SJSA1 (cell line): ENCODE measurements at places on chromosomes 4 and X. TPM values are rescaled to one million over a fixed set of nuclear protein-coding genes. Genes with fewer than 3 reads are reported as not detected.

Gene CENPVL3
- not detected in 2 replicates for total RNA-seq

- no peak for DNase-seq
These were observed 147.8 kb downstream of the PAPSS1 start for GRCh38 chr4:107572281-107572680.

Gene DUSP9
- 0.08 TPM in 1 of 2 replicates, not detected in the other for total RNA-seq

DNA sequence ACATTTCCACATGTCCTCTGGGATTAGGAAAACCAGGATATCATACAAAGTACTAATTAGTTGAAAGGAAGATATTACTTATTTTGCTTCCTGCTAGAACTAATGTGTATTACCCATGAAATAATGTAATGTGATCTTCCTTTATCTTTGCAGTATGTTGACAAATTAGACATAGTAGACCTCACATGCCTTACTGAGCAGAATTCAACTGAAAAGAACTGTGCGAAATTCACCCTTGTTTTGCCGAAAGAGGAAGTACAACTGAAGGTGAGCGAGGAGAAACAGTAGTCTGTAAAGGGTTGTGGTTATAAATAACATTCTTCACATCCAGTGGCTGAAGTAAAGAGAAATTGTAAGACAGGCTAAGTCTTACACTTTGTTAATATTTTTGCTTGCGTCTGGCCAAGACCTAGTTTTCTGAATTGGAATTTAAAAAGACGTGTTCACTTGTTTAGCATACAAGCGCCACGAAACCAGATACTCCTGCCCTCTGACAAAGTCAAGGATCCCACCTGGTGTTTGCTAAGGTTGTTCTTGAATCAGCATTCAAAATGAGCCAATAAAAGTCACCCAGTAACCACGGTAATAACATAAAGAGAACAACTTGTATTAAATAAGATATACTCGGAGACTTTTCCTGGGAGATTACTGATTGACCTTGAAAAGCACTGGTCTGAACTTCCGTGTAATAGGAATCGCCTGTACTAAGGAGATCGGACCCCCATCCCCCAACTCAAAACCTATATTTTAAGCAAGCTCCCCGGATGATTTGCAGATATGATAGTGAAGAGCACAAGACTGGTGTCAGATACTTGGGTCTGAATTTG lies 16.9 kb downstream of the STAP1 start:
- DNase-seq: no peak

DNA sequence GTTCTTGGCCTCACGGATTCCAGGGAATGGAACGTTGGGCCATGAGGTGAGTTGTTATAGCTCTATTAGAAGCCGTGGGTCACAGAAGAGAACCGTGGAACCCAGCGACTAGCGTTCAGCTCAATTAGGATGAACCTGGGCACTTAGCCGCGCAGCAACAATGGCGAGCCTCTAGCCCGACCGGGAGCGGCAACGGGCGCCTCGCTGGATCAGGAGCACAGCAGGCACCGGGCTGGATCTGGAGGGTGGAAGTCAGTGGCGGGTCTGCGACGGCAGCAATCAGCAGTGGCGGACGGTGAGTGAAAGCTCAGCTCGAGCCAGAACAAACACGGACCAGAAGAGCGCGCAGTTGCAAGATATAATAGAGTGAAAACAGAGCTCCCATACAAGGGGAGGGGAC lies 34.2 kb downstream of the AGA start:
- no peak for DNase-seq

Gene NUDT9
- 8.0 and 10.1 TPM in 2 replicates for total RNA-seq

Gene HELT
- not detected in 2 replicates for total RNA-seq

DNA sequence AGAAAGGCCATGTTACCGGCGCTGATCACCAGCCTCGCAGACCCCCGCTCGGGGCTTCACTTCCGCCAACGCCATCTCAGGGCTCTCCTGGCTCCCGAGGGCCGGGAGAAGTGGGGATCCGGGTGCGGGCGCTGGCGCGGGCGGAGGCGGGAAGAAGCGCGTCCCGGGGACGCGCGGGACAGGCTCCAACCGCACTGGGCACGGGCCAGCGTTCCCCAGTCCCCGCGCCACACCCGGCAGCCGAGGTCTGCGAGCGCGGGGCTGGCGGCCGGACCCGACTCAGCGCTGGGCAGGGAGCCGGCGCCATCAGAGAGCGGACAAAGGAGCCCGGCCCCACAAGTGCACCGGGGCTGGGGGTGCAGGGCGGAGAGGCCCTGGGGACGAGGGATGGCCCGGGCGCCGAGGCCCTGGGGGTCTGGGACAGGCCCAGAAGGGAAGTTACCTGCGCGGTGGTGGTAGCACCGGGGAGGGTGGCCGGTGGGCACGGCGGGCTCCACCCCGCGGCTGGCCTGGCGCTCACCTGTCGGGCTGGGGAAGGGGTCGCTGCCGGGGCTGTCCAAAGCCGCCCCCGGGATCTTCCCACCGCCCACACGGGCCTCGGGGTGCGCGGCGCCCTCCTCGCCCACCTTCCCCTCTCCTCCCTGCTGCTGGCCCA lies 449 bp downstream of the CTPS2 start:
- DNase-seq: peak; percentile 10

GRCh38 chr4:184747034-184747830 lies 13.3 kb upstream of the CENPU start:
- no peak for DNase-seq

- no peak for DNase-seq
These were observed 73.3 kb downstream of the TMEM131L start for GRCh38 chr4:153539422-153539821.

GRCh38 chr4:40453912-40454311 lies 118.8 kb downstream of the CHRNA9 start:
- no peak for DNase-seq

Gene MSX1
- total RNA-seq: 10.9 and 11.9 TPM in 2 replicates

DNA sequence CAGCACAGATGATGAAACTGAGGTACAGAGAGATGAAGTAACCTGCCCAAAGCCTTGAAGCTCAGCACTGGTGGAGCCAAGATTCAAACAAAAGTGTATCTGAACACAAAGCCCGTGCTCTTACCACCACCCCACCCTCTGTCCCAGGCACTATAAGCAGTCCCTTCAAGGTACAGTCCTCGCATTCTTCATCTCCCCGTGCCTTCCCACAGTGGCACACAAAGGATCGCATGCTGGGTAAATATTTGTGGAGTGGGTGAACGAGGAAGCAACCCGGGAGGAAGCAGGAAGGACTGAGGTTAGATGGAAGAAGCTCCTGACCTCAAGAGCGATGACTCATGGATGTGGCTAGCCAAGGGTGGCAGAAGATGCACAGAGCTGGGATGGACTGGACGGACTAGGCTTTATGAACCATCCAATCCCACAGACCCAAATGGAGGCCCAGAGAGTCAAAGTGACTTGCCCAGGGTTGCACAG lies 18.4 kb downstream of the IQSEC2 start:
- peak; percentile 68 for DNase-seq

Gene XPNPEP2
- 0.03 TPM in 1 of 2 replicates, not detected in the other for total RNA-seq

GRCh38 chr4:162151850-162152249 lies 11.9 kb downstream of the FSTL5 start:
- DNase-seq: no peak

Gene TEX13C
- not detected in 2 replicates for total RNA-seq

Gene AADAT
- total RNA-seq: 7.7 and 8.7 TPM in 2 replicates

Gene XKRX
- total RNA-seq: 0.16 TPM in 1 of 2 replicates, not detected in the other

DNA sequence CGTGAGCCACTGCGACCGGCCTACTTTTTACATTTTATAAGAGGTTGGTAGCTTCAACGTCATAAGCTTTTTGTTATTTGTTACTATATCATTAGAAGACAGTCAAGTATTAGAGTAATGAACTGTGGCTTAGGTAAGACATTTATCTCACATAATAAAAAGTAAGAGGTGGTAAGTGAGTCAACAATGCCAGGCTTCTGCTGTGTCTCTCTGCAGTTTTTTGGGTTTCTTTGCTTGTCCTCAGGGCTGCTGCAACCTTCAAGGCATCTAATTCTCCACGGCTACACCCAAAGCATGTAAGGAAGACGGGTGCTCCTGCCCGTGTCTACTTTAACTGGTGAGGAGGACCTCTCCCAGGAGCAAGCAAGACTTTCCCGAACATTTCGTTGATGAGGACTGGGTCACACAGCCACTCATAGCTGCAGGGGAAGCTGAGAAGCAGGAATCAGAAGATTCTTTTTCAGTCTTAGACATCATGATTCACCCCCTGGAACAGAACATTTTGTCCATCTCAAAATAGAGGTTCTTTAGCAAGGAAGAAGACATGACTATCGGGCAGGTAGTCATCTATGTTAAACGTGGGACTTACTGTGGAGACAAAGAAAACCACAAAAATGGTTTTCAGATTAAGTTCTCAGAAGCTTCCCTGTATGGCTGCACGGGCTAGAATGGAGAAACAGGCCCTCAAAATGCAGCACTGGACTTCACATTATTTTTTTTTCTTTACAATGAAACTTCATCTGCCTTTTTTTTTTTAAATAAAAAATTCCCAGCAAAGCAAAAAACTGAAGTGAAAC lies 13.0 kb upstream of the RHOH start:
- DNase-seq: no peak

DNA sequence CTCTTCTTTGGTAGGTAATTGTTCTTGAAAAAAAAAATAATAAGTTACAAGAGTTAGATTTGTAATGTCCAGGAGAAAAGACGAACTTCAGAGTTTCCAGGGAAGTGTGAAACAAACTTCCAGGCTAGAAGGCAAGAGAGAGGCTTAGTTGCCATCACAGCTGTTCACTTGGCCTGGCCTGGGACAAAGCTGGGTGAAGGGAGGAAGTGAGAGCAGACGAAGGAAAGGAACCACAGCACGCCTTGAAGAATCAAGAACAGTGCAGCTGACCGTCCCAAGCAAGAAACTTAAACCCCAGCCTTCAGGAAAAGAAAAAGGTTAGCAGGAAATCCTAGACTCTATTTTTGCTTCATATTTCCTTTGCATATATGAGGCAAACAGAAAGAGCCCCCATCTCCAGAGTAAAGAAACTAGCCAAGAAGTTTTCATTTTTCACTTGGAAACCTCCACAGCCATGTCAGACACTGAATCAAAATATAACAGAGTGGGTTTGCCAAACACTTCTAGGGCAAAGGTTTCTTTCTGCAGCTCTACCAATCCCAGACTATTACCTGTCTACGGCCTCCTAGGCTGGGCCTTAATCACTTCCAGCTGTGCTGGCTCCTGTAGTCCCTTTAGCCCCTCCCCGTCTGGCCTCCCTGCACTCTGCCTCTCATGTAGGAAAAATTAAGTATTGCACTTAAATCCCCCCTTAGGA lies 209.6 kb downstream of the SPATA18 start:
- DNase-seq: no peak

- no peak for DNase-seq
These were observed 9.9 kb downstream of the ARHGAP36 start for GRCh38 chrX:131067846-131068745.

DNA sequence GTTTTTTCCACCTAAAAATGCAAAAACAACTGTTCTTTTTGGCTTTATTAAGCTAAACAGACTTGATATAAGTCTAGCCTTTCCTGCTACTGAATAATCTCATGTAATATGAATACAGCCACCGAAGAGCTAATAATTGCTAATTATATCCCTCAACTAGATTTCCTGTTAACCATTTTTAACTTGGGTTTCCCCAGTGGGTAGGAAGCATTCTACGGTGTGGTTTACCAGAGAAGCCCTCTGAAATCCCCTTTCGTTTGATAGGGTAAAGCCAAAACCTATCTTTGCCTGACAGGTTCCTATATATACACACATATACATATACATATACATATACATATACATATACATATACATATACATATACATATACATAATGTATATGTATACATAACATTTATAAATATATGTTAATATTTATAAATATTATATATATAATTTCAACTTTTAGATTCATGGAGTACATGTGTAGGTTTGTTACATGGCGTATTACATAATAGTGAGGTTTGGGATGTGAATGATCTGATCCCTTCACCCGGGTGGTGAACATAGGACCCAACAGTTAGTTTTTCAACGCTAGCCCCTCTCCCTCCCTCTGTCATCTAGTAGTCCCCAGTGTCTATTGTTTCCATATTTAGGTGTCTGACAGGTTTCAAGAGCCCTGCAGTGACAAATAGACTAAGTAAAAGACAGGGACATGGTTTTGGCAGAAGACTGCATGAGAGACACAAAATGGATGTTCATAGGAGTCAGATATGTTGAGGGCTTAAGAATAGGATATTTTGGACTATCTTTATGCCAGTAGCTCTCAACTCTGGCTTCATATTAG lies 62.4 kb downstream of the ATXN3L start:
- no peak for DNase-seq

Gene ENAM
- total RNA-seq: not detected in 2 replicates

Gene OFD1
- 6.6 and 12.9 TPM in 2 replicates for total RNA-seq

DNA sequence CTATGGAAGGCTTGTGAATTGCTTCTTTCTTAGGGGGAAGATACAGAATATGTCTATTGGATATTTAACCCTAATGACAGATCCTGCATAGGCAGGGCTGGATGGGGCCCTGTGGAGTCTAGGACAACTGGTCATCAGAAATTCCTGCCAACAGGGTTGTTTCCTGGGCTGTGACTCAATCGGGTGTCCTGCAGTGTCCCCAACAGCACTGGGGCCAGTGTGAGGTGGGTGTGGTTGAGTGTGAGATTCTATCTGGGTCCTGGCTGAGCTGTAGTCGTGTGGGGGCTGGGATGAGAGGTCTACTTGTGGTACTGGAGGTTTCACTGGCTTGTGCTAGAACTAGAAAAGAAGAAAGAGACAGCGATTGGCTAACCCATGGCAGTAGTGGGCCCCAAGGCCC lies 87.3 kb upstream of the WDR1 start:
- no peak for DNase-seq

DNA sequence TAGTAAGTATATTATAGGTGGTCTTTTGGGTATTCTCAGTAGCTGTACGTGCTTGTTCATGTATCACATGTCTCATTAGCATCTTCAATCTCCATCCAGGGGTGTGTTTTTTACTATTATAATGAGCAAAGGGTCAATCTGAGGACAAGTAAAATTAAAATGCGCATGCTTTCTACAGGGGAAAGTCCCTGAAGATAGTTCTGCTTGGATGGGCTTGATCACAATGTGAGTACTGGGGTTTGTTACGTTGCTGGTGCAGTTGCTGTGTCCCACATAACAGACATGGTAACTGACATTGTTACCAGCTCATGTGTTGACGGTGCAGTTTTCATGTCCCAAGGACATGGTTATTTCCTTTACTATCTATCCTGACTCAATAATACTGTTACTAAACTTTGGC lies 65.9 kb downstream of the UCHL1 start:
- no peak for DNase-seq

Gene PAGE1
- not detected in 2 replicates for total RNA-seq

Gene IDUA
- 1.4 and 2.4 TPM in 2 replicates for total RNA-seq

DNA sequence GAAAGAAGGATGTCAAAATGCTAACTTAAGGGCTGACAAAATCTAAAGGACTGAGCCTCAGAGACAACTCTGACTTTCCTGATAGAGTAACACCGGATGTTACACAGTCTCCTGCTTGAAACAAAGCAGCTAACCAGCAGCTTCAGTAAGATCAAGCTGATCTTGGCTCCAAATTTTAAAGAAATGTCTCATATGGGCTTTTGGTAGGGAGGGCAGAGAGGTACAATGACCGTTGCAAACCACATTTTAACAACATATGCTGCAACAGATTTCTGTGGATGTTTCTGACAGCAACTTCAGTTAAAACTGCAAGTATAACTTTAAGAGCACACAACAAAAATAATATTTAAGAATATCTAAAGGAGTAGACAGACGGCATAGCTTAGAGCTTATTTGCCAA lies 9.1 kb downstream of the RPGR start:
- no peak for DNase-seq
